Activated CD8-positive, alpha-beta T cell treated with anti-CD3 and anti-CD28 coated beads for 36 hours (primary cell): ENCODE measurements at places on chromosomes 7 and 10. TPM values are rescaled to one million over a fixed set of nuclear protein-coding genes. Genes with fewer than 3 reads are reported as not detected.

CCDC172 gene
- total RNA-seq, result not detected

MICU1 gene
- 31.0 TPM for total RNA-seq

FANK1 gene
- total RNA-seq, result 0.58 TPM

HTRA1 gene
- total RNA-seq, result not detected

TACR2 gene
- not detected for total RNA-seq

RABGEF1 gene
- total RNA-seq, result 19.2 TPM

SPDYE2B gene
- not detected for total RNA-seq
